ENCODE measurements at places on chromosomes 7 and 10. TPM values are rescaled to one million over a fixed set of nuclear protein-coding genes. Genes with fewer than 3 reads are reported as not detected.
A peak's percentile ranks its signal among the peaks of the same experiment; 100 is the strongest.

DNA sequence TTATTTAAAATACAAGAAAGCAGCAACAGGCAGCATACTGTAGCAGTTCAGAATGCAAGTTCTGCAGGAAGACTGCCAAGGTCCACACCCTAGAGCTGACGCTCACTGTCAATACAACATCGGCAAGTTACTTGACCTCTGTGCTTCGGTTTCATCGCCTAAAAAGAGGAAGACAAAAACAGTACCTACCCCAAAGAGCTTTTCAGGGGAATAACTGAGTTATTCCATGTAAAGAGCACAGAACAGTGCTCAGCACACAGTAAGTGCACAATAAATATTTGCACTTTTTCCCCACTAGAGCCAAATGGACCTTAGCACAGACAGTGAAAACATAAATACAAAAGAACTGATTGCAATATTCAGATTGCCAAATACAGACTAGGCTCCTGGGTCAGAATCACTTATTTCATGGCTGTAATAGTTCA is 88.6 kb downstream of the USP6NL start:
- no peak for ATAC-seq

DNA sequence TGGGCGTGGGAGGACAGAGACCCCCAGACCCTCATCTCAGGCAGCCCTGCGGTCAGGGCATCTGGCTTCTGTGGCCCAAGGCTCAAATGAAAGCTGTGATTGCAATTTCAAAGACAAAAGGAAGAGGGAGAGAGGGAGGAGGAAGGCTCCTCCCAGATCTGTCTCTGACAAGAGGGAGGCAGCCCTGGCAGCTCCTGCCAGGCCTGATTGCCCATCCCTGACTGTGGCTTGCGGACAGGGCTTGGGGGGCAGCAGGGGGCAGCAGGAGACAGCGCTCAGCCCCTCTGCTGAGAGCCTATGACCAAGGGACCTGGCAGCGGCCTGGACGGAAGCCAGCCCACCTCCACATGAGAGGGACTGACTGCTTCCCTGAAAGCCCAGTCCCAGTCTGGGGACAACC is 91.8 kb downstream of the PTPRN2 start:
- ATAC-seq: peak; percentile 40

DNA sequence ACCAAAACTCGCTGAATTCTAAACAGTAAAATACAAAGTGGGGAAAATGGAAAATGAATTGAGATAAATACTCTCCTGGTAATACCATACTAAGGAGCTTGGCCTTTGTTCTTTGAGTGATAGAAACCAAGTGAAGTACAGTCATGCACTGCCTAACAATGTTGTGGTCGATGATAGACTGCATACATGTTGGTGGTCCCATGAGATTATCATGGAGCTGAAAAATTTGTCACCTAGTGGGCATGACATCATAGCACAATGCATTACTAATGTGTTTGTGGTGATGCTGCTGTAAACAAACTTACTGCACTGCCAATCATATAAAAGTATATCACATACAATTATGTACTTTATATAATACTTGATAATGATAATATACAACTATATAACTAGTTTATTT is 419.1 kb downstream of the ARL4A start:
- ATAC-seq: peak; percentile 41

GRCh38 chr7:1953199-1954190 is 279.2 kb downstream of the MAD1L1 start:
- no peak for ATAC-seq

DNA sequence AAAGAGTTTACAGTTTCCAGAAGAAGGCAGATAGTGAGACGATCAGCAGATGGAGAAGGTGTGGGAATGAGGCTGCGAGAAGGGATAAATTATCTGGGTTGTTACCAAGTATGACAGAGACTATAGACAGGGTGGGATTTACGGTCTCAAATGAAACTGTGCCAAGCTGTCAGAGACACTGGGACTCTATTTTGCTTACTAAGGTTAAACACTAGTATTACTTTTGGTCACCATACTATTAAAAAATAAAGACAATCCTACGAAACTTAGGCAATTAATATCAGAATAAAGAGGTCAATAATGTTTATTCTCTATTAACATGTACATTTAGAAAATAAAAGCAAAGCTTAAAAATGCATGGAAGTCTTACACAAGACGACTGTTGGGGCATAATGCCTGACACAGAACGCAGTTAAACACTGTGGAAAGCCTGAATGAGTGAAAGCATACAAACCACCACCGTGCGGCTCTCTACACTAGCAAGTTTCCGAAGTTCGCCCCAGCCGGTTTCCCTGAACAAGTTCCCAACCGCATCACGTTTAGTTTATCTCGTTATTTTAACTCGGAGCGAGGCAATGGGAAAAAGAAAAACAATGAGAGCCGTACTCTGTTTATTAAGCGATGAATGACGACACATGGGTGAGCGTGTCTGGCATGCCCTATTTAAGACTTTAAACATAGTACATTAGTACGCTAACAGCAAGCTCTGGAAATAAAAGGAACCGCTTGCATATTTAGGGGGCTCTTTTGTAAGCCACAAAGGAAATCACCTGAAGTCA is 909 bp upstream of the CC2D2B start:
- peak; percentile 49 for ATAC-seq

OR6B1 gene
- total RNA-seq: not detected
